Hematopoietic multipotent progenitor cell (in vitro differentiated cells): ENCODE measurements at places on chromosomes 3 and 15.

DNA sequence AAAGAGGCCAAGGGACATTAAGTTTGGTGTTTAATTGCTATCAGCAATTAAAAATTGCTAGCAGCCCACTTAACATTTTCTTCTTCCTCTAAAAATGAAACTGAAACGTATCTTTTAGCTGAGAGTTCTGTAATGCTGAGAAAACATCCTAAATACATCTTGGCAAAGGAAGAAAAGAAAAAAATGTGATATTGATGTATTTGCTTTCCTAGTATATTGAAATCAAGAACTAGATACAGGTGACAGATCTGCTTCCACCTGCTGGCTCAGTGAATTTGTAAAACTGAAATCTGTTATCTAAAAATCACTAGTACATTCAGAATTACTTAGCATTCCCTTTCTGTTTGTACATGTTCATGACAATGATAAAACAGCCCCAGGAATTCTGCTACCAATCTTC is 283.2 kb downstream of the ZBTB20 start:
- no peak for DNase-seq

DNA sequence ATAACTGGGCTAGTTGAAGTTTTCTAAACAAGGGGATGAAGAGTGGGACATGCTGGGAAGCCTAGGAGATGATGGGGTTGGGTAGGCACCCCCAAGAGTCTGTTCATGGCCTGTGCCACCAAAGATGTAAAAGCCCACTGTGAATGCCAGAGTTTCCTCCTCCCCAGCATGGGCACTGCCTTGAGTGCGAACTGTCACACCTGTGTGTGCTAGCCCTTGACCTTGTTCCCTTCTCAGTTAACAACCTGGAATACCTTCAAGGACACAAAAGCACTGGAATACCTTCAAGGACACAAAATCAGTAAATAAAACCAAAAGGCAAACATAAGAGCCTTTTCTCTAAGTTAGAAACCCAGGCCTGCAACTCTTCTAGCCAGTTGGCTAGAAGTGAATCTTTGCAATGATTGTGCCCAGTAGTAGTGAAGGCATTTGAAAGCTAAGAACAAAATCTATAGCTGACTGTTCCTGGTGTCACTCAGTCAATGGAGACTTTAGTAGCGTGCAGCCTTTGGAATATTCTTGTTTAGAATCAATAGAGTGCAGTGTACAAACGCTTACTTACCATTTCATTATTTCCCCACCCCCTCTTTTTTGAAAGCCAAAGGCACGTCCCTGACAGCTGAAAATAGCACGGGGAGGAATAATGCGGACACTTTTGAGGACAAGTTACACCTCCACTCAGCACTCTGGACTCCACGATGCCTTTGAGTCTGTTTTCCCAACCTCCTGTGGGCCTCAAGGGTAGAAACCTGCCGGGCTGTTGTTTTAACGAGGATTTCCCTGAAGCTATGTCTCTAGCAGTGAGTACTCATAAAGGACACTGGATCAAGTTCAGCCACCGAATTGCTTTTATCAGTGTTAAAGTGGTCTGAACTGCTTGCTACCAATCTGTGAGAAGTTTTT is 24.2 kb downstream of the PSMD6 start:
- DNase-seq, result no peak

GRCh38 chr15:51658664-51659063 is 22.6 kb upstream of the SCG3 start:
- DNase-seq, result no peak

- no peak for DNase-seq
Observed at GRCh38 chr15:62190274-62190673, 25.2 kb upstream of the C2CD4B start.

GRCh38 chr3:120364821-120365220 is 15.7 kb upstream of the LRRC58 start:
- no peak for DNase-seq

DNA sequence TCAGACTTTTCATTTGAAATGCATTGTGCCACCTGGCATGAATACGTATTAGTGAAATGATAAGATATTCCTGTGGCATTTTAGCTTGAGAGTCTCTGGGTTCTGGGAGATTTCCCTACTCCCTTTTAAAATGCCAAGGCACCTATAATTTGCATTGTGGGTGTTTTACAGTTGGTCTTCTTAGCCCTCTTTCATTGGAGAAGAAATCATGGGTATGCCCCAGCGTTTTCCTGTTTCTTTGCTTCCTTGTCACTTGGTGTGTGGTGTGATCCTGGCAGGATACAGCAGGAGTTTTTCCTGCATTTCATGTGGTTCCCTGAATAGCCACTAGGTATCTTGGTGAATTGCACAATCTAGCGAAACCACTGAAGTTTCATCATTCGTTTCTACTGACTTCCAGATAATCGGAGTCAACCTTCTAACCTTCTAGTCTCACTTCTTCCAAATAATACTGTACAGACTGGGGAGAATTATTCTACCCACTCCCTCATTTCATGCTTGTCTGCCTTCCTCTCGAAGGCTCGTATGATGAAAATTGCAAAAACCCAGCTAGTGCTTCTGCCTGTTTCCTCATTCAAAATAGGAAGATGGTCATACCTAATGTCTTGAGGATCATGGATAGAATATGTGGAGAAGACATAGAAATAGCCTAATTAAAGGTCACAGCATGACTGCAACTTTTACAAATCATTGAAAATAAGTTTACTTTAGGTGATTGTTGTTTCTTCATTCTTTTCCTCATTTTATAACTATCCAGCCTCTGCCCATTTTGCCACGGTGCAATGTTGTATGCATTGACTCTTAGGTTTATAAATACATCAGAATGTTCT is 2.6 kb downstream of the BHLHE40 start:
- DNase-seq, result no peak

DNA sequence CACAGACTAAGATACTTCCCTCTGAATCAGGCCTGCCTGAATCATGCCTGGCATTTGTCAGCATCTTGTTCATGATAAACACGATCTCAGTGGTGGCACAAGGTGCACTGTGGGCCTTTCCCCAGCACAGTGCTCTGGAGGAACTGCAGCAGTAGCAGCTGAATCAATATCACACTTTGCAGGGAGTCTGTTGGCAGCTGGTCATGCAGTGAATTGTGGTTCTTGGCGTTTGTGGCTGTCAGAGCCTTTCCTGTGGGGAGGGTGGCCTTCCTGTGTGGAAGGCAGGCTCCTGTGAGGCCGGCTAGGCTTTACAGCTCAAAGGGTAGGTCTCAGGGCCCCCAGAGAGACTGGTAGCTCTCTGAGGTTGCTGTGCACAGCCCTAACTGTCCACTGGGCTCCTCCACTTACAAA is 54.4 kb upstream of the TLE3 start:
- DNase-seq, result peak; percentile 87

DNA sequence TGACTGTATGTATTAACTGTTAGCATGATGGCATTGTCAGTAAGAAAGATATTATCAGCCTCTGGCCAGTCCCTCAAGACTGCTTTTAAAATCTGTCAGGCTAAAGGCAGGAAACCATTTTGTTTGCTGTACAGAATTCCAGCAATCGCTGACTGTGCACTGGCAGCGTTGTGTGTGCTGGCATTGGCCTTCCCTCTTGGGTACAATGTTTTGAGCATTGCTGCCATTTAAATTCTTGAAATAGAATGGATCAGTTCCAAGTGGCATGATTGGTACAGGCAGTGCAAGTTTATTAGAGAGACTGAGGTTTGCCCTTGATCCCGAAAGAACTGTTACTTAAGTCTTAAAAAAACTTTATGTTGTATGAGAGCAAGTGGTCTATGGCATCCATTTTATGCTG is 788.7 kb downstream of the OTOL1 start:
- DNase-seq, result no peak

DNA sequence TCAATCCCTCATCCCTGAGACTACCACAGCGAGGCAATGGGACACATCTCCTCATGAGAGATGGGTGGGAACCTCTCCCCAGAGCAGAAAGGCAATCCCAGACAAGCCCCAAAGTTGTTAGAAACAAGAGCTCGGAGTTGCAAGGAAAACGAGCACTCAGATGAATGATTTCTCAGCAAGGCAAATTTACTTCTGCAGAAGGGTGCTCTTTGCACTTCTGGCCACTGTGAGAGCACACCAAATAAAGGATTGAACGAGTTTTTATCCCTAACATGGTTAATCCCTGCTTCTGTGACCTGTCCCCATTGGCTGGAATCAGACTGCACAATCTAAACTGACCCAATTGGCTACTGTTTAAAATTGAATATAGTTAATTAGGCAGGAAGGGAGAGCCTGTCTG is 339.1 kb upstream of the POU1F1 start:
- DNase-seq, result no peak

GRCh38 chr3:188507244-188507720 is 353.3 kb downstream of the LPP start:
- DNase-seq, result no peak

GRCh38 chr3:38773528-38773927 is 42.5 kb downstream of the SCN10A start:
- no peak for DNase-seq

DNA sequence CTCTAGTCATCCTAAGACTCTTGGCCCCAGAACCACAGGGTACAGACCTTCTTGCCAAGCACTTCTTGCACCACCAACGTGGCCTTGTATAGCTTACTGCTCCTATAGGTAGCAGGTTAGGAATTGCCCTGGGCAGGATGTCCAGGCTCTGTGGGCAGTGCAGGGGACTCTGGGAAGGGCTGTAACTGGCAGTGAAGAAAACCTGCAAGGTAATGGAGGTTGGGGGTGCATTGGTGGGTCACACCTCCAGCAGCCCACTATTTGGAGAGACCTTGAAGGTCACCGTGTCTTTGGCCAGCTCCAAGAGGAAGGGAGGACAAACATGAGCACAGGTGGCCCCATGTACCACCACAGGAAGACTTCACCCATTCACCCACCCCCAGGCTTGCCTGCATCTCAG is 21.3 kb upstream of the XYLB start:
- DNase-seq, result no peak

GRCh38 chr15:34304613-34305012 is 33.0 kb downstream of the SLC12A6 start:
- DNase-seq, result no peak

DNA sequence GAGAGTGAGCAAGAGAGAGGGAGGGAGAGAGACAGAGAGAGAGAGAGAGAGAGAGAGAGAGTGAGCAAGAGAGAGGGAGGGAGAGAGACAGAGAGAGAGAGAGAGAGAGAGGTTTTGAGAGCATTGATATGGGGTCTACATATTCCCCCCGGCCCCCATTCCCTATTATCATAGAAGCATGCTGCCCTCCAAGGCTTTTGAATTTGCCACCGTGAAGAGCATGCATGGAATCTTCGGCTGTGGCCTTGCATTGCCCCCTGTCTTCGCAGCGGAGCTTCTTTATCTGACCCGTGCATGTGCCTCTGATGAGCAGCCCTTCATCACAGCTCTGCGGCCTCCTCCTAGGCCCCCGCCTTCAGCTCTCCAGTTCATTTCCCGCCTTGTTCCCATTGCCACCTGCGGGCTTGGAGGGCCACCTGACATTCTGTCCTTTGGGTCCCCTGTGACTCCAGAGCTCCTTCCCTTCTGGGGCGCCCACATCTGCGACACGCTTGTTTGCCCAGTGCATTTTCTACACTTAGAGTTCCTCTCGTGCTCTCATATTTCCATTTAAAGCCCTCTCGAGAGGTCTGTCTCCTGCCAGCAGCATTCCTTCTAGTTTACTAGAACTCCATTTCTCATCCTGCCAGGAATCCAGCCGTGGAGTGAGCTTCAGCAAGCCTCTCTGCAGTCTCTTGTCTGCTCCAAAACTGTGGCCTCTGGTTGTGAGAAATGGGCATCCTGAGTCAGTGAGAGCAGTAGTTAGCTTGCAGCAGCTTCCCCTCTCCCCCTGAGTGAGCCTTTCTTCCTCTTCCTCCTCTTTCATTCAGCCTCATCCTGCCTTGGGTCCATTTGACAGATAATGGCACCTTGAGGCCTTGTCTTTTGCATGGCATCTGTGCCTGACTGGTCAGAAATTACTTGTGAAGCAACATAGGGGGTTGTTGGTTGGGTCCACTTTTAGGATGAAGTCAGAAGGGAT is 25.3 kb downstream of the LPP start:
- DNase-seq, result no peak
